Hematopoietic multipotent progenitor cell treated with erythropoietin and hydrocortisone succinate and interleukin-3 and kit ligand, for 17 days (in vitro differentiated cells): ENCODE measurements at places on chromosomes 2 and 18.

DNA sequence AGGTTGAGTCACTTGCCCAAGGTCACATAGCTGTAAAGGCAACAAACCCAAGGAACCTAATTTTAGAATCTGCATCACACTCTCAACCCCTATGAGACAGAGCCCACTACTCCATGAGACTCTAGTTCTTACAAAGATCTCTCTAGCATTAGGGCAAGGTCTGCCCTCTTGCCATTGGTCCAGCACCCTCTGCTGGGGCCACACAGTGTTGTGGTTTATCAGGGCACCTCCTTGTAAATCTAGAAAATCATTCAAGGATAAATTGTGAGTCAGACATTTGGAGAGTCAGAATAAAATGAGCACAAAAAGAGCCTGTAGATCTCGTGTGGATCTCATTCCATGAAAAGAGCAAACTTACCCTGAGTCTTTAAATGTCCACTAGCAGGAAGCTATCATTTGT lies 91.2 kb downstream of the SLC8A1 start:
- DNase-seq = no peak

GRCh38 chr2:231765496-231765929 lies 15.6 kb downstream of the PDE6D start:
- DNase-seq = no peak

- no peak for DNase-seq
These were observed 48.0 kb upstream of the MGAT4A start for GRCh38 chr2:98778741-98779483.

DNA sequence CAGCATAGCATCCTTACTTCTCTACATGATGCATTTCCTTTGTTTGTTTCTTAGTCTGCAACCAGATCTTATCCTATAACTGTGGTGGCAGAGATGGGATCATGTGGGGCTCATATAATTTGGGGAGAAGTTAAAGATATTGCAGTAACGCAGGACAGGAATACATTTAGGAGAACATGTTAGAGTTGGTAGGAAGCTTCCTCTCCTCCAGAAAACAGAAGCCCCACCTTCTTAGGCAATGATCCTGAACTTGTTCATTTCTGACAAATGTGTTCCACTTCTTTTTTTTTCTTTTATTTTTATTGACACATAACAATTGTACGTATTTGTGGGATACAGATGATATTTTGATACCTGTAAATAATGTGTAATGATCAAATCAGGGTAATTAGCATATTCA lies 99.9 kb downstream of the VSNL1 start:
- no peak for DNase-seq

DNA sequence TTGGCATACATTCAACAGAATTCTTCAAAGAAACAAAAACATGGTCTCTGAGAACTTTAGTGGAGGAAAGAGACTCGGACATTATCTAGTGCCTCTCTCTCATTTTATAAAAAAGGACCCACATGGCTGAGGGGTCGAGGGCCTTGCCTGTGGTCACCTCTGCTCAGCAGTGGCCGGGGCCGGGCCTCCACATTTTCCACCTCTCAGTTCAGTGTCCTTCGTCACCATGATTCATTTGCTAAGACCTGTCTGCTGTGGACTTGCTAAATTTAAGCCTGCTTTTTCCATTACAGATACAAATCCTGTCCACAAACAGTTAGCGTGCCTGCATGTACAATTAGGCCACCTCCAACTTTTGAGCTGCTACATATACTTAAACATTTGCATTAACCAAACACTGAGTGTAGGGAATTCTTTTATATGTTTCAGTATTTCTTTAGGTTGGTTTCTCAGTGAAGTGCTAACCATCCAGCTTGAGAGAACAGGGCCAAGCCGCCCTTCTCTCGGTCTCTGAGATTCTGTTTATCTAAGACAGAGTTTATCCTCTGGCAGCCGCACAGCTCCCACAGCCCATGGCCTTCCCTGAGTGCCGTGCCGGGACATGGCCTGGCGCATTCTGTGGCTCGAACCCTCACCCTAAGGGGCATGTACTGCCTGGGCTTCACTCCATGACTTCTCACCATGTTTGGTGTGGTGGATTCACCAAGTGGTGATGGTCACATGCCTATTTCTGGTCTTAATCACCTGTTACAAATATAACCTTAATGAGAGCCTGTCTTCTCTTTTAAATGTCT lies 46.2 kb downstream of the COA5 start:
- DNase-seq = no peak

DNA sequence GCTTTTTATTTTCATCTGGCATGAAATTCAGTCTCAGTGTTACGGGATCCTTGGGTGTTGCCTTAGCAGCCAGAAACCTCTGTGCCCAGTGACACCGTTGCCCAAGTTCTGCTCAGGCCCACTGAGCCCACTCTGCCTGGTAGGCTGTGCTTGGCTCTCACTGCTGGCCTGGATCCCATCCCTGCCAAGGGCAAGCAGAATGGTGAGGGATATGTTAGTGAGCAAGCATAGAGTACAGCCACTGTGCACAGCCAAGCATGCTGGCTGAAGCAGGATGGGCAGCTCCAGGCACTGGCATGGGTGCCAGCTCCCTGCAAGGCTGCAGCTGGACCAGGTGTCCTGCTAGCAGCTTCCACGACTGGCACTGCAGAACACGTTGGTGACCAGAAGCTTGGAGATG lies 194.7 kb upstream of the TFPI start:
- DNase-seq = no peak

DNA sequence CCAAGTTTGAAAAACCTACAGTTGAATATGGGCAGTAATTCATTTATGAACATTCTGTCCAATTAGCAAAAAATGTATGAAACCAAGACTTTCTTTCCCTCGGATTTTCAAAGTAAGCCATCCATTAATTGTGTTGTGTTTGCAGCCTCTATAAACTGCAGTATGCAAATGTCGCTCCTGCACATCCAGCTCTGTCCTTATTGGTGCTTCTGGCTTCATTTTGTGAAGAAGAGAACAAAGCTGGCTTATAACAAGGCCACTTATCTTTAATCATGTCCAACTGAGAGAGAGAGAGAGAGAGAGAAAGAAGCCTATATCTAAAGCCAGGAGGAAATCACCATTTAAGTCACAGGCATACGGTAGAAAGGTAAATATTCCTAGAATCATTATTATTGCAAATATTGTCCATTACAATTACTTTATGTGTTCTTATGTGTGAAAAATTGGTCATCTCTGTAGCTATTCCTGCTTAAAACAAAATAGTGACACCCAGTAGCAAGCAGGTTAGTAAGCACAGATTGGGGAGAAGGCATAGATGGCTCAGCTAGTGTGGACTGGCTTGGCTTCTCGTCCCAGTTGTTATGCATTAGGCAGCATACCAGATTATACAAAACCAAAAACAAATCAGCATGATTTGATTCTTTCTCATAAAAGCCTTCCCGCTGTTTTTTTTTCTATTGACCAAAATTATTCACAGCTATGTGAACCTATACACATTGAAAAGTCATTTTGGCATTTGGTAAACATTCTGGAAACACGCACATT lies 726.4 kb upstream of the SOX11 start:
- DNase-seq = no peak
